ENCODE measurements at places on chromosomes 13 and 19.

GRCh38 chr13:41931337-41931736 is 29.6 kb downstream of the VWA8 start:
- DNase-seq: no peak

DNA sequence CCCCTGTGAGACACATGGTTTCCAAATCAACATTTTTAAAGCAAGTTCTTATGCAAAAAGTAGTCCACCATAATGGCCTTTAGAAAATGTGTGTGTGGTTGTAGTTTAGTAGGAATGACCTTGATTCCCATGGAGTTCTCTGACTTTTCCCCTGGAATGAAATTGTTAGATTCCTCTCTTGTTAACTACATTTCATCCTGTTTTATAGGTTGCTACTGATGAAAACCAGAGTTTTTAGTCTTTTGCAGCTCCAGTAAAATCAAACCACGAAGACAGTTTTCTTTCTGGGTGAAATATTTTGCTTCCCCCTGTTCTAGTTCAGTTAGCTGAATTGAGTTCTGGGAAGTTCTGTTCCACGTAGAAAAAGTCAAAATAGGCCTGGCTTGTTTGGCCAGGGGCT is 107.7 kb downstream of the RAB20 start:
- DNase-seq: no peak

DNA sequence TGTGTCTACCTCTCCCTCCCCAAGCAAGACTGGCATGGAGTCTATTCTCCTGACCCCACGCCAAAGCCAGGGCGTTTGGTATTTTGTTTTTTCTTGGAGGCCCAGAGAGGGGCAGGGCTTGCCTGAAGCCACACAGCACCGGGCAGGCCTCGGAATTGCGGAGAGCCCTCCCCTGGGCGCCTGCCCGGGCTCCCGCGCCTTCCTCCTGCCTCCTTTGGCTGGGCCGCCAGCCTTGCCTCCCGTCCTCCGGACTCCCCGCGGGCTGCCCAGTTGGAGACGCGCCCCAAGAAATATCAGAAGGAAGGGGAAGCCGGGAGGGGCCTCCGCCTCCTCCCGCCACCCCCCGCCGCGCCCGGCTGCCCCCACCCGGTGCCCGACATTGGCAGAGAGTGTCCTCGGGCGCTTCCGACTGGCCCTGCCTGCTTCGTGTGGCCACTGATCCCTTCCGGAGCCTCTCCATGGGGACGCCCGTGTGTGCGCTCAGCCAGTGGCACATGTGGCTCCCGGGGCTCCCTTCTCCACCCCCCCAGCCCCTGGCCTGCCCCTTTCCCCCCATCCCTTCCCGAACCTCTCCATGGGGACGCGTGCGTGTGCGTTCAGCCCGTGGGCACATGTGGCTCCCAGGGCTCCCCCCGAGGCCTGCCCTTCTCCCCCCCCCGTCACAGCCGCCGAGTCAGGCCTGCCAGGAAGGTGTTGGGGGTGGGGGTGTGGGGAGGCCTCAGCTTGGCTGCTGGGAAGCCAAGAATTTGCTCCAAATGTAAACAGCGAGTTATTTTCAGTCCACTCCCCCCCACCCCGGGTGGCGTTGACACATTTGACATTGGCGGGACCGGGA is 37.3 kb downstream of the NFIC start:
- peak; percentile 97 for DNase-seq

DNA sequence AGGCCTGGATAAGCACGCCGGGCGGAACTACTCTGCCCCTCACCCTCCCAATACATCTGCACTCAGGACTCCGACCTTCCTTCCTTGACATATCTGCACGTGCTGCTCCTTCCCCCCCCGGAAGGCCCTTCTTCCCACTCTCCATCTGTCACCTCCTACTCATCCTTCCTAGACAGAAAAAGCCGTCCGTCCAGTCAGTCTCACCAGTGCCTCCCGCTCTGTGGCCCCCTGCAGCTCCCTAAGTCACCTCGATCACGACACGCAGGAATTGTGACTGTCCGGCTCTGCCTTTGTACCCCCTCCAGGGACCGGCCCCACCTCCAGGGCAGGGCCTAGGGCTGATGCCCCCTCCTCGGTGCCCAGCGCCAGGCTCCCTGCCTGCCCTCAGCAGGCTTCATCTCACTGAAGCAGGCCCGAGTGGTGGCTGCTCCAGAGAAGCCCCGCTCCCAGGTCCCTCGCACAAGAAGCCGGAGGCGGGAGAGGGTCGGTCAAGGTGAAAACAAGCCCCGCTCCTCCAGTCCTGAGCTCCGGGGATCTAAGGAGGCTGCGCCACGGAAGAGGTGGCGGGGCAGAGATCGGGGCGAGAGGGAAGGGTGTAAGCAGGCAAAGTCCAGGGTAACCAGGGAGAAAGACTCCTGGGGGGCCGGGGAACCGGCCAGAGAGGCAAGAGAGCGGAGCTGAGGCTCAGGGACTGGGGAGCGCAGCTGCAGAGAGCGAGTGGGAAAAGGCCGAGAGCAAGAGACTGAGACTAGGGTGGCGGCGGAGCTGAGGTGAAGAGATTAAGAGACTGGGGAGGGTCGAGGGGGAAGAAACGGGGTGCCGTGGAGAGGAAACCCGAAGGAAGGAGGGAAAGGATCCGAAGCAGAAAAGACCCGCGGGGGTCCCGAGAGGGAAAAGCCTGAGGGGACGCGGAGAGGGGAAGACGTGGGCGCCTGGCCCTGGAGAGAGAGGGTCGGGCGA is 1.1 kb downstream of the PPP6R1 start:
- no peak for DNase-seq

DNA sequence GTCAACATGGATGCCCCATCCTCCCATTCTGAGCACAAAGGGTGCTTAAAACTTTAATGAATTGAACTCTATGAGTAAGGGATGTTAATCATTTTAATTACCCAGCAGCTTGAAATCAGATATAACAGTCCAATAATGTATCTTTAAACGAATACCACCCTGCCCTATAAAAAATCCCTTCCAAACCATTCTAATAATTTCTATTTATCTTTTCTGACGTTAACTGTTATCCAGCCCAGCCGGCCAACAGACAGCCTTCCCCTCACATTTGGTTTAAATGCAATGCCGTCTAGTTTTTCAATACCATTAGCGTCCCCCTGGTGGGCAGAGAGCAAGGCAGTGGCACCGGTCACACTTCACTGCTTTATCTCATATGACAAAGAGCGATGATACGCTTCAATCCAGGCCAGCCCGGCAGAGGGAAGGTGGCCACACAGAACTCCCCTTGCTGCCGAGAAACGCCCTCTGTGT is 402.2 kb upstream of the ZNF507 start:
- DNase-seq: no peak

GRCh38 chr13:111536075-111536642 is 215.7 kb downstream of the TEX29 start:
- no peak for DNase-seq

DNA sequence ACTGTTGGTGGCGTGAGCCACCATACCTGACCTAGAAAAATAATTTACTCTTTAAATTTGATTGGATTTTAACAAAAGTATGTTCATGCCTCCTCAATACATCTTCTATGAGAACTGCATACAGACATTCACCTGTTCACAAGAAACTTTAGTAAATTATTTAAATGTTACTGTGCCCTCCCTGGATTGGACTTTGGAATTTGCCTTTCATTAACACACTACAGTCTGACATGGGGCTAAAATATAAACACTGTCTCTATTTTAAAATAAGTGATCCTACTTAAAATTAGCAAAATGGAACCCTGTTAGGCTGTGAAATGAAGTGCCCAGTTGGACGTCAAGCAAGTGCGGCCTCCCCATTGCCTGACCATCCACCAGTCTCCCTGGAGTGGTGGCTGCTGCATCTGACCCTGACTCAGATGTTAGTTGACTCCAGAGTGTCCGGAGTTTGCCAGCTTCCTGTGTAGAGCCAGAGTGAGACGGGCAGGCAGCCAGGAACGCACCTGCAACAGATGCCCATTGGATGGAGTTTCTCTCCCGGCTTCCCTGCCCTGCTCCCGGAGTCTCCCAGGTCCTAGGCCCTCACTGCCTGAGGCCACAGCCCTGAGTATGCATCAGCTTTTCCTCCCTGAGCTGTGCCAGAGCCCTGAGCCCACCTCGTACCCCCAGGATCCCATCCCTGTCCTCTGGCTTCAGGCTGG is 45.9 kb upstream of the ATP11A start:
- peak; percentile 96 for DNase-seq

- DNase-seq: peak; percentile 88
Measured at GRCh38 chr19:12778017-12778904, 2.9 kb upstream of the HOOK2 start.

DNA sequence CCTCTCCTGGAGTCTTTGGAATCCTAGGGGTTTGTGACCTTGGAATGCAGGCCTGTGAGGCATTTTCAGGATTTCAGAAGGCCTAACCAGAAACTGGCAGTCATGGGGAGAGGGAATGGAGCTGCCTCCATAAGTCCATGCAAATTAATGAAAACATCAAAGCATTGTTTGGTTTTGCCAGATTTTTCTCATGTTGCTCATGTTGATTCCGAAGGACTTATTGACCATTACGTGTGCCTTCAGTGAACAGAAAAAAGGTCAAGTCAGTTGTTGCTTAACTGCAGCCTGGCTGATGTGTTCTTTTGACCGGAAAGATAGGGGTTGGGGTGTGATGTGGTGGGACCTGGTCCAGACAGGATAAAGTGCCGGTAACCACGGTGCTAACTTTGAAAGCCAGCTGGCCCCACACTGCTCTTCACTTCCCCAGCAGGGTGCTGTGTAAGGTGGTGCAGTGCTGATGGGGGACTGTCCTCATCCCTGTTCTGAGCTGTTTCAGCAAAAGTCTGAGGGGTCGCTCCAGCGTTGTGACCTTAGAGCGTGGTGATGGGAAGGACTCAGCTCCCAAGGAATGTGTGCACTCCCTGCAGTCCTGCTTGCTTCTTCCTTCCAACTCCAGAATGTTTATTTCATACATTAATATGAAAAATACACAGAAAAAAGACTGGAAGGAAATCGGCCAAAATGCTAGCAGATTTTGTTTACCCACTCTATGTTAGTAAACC is 3.5 kb downstream of the RNF113B start:
- peak; percentile 55 for DNase-seq

GRCh38 chr13:24271601-24272451 is 37.6 kb upstream of the C1QTNF9 start:
- DNase-seq: peak; percentile 86

- no peak for DNase-seq
Measured at GRCh38 chr13:34730961-34731360, 211.1 kb upstream of the NBEA start.

DNA sequence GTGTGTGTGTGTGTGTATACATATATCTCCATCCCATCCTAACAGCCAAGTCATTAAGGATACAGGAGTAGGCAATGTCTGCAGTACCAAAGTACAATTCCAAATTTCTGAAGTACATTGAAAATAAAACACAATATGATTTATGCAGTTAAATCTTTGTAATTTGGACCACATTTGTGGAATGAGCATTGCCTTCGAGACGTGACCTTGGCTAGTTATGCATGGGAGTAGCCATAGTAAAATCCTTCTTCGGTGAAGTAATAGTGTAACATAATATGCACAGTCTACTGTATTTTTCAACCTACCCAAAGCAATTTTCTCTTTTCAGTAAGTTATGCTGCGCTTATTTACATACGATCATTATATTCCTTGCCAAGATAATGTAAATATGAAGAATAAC is 665.7 kb upstream of the GPC6 start:
- no peak for DNase-seq

GRCh38 chr19:18700501-18701249 is 17.2 kb downstream of the CRTC1 start:
- peak; percentile 94 for DNase-seq

GRCh38 chr19:53991224-53992113 is at the start of gene CACNG6:
Gene CACNG6 (plus strand): TSS chr19:53991637. CDS start chr19:53992878, 1,241 bp downstream.
- DNase-seq: no peak

GRCh38 chr13:113086991-113087922 is 18.3 kb upstream of the F7 start:
- DNase-seq: no peak

DNA sequence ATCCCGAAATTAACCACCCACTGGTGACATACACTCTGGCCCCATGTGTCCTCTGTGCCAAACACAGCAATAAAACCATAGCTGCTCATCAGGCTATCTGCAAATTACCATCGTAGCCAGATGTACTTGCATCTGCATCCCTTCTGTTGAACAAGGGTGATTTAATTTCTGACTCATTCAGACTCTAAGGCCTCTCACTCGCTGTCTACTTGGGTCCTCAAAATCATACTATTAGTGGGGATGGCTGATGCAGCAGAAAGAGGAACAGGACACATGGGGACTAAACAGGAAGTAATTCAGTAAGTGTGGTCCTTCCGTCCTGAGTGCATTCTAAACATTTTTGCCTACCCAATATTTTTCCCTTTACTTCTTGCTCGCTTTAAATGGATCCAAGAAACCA is 2275.0 kb upstream of the PCDH20 start:
- no peak for DNase-seq

GRCh38 chr13:83819156-83819555 is 63.1 kb downstream of the SLITRK1 start:
- no peak for DNase-seq

DNA sequence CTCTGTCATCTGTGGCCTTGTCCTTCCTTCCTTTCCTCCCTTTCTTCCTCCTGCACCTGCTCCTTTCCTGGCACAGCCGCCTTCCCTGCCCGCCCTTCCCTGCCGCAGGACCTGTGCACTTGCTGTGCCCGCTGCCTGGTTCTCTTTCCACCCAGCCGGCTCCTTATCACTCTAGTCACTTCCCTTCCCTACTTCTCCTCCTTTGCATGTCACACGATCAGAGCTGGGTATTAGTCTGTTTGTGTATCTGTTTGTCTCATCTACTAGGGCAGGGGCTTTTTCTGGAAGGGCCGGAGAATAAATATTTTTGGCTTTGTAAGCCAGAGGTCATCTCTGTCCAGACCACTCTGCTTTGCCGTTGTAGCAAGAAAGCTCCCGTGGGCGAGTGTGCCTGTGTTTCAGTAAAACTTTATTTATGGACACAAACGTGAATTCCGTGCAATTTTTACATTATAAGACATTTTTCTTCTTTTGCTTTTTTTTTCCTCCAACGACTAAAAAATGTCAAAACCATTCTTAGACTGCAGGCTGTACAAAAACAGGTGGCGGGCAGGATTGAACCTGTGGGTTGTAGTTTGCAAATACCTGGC is 6.1 kb downstream of the KDM4B start:
- peak; percentile 26 for DNase-seq

DNA sequence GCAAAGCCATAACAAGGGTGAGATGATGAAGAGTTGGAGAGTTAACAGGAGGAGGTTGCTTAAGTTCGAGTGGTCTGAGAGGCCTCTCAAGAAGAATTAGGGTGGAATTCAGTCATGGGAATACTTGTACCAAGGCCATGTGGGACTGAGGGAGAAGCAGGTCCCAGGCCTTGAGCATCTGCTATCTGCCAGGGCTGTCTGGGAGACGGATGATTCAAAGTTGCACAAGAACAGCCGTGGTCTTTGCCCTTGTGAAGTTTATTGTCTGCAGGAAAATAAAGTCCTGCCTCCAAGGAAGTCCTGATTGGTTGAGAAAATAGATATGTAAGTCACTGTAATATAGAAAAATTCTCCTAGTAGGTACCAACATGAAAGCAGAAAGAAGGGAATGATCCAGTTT is 178.8 kb upstream of the RFC3 start:
- no peak for DNase-seq

GRCh38 chr19:9700229-9700981 is 25.5 kb upstream of the ZNF562 start:
- no peak for DNase-seq

GRCh38 chr13:66154976-66155375 is 1075.2 kb downstream of the PCDH9 start:
- DNase-seq: no peak
